ENCODE measurements at places on chromosomes 5 and 9.

DNA sequence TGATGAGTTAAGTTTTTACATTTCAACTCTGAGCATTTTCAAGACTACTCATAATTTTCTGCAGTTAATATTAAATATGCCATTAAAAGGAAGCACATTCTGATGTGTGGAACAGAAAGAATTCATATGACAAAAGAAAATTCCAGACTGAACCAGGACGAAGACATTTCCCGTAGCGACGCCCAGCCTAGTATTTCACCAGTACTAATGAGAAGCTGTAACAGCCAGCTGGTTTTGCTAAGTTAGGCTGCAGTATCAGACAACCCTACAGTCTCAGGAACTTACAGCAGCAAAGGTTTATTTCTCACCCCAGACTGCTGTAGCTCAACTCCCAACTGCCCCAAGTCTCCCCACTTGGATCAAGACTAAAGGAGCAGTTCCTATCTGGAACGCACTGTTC, 91.6 kb downstream of the TMEM174 start:
- DNase-seq: no peak

DNA sequence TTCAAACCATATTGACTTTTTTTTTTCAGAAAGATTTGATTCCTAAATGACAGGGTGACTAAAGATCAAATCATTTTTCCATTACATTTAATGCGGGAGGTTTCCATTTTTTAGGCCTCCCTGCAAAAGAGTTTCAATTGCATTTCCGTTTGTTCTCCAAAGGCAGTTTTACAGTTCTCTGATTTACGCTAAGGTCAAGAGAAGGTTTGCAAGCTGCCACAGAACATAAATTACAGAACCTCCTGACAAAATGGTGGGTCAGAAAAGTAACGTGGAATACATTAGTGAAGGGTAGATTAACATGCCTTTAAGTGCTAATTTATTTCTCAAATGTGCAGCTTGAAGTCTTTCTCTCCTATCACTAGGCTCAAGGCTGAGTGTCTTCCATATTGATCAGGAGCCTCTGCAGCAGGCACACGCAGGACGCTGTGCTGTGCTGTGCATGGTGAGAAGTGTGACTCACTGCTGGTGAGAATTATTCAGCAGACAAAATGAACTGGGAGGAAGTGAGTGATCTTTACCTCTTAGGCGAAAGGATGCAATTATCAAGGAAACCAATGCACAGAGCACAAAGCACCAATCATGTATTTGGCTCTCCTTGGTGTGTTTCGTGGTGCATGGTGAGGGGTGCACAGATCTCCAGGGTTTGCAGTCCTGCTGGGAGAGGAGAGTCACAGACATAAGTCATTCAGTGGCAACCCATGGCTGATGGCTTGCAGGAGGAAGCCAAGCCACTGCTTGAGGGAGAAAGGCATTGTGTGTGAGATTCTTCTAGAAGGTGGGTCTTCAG, 136.3 kb downstream of the TENT4A start:
- DNase-seq: no peak

DNA sequence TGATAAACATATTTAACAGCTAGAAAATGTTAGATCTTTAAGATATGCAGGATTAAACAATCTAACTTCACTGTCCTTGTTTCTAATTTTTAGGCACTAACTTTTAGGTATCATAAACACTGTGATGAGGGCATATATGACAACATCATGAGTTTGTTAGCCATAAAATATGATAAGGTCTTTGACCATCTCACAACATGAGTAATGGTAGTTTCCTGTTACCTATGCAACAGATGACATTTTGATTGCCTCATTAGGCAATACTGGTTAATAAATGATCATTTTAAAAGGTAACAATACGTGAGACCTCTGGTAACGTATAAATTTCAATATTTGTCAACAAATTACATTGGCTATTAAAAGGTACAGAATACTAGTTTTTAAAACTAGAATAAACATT, 613.5 kb downstream of the PDE4D start:
- no peak for DNase-seq

DNA sequence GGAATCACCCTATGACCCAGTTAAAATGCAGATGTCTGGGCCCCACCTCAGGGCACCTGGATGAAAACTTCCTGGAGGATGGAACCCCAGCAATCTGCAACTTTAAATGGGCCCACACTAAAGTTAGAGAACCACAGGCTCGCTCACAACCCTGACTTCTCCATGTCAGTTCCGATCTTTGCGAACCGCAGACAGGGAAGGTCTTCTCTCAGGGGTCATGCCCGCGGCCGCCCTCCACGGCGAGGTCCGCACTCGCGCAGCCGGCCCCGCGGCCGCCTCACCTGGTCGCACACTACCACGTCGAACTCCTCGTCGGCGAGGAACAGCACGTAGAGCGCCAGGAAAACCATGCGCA, 499 bp downstream of the ALG2 start:
- DNase-seq: no peak

- no peak for DNase-seq
These were observed 79.9 kb downstream of the AOPEP start for GRCh38 chr9:94806307-94806893.

DNA sequence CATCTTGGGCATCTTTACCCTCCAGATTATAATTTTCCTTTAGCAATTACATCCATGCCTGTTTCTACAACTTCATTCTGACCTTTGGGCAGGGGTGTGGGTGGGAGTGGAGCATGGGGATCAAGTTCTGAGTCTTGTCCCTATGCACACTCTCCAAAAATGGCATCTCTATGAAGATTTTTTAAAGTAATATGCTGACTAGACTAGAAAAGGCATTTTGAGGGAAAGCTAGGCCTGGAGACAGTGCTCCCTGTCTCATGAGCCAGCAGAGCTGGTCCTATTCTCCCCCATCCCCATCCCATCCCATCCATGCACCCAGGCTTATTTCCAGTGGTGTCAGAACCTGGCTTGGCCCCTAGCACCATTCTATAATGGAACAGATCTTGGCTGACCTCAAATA, 398.0 kb upstream of the SLC24A2 start:
- no peak for DNase-seq

DNA sequence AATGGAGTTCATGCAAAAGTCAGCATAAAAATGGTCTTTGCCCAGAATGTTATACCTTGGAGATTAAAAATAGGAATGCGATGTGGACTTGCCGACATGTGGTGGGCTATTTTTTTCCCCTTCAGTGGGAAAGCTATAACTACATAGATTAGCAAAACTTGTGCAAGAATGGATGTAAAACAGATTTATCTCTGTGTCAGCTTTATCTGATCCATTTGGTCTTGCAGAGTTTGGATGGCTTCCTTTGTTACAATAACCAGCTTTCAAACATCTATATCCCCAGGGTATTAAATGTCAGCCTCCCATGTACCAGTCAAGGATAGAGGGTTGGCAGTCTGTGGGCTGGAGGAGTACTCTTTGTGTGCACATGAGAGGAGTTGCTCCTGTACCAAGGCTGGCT, 284.9 kb downstream of the TMEM38B start:
- no peak for DNase-seq

- DNase-seq: no peak
These were observed 33.1 kb downstream of the ATP6V0E1 start for GRCh38 chr5:173016598-173017046.
